H4 (cell line): ENCODE measurements at places on chromosomes 4 and X. TPM values are rescaled to one million over a fixed set of nuclear protein-coding genes. Genes with fewer than 3 reads are reported as not detected.

The C4orf54 gene
- 0.04 TPM in 1 of 2 replicates, not detected in the other for total RNA-seq

The MAGEE1 gene
- total RNA-seq, result 0.92 and 1.5 TPM in 2 replicates

The SPATA18 gene
- total RNA-seq, result not detected in 2 replicates

The PWWP3B gene
- 7.7 and 7.9 TPM in 2 replicates for total RNA-seq

The UGT2B10 gene
- not detected in 2 replicates for total RNA-seq

The SPACA5 gene
- total RNA-seq, result not detected in 2 replicates

The RASGEF1B gene
- total RNA-seq, result 0.25 and 1.1 TPM in 2 replicates

The NEXMIF gene
- total RNA-seq, result not detected in 2 replicates

The CCSER1 gene
- total RNA-seq, result 1.5 and 2.8 TPM in 2 replicates

The NLGN4X gene
- total RNA-seq, result 3.8 and 5.6 TPM in 2 replicates

- DNase-seq, result no peak
Measured at GRCh38 chr4:85707611-85708010, 232.7 kb downstream of the ARHGAP24 start.

DNA sequence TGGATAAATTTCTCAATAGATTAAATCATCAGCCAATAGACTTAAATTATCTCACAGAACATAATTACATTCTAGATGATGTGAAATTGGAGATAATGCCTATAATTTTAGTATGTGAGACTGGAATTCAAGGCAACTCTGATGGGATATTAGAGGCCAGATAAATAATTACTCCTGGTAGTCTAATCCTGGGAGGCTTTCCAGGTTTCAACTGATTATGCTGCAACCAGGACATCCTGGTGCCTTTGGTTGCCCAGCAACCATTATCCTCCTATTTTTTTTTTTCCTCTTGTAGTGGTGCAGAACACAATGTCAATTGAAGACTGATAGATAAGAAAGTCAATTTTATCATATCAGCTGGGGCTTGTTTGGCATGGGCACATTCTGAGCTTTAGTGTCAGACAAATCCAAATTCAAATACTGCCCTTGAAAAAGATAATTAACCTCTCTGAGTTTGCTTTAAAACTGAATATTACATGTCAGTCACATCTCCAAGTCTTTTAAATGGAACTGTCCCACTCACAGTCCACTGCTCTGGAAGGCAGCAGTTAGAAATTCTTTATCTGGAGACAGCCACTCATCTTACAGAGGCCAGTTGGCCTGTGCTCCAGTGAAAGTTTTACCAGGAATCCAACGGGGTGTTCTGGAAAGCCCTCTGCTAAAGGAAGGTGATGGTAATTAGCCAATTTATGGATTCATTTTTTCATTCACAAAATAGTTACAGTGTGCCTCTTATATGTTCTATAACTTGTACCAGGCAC lies 95.3 kb upstream of the GUCY1A1 start:
- DNase-seq, result no peak

- no peak for DNase-seq
Measured at GRCh38 chrX:79035421-79035820, 90.2 kb downstream of the P2RY10 start.

GRCh38 chrX:78106651-78106986 lies 2.6 kb downstream of the PGK1 start:
- no peak for DNase-seq

GRCh38 chr4:184899261-184900134 lies 73.7 kb upstream of the ACSL1 start:
- DNase-seq, result no peak

DNA sequence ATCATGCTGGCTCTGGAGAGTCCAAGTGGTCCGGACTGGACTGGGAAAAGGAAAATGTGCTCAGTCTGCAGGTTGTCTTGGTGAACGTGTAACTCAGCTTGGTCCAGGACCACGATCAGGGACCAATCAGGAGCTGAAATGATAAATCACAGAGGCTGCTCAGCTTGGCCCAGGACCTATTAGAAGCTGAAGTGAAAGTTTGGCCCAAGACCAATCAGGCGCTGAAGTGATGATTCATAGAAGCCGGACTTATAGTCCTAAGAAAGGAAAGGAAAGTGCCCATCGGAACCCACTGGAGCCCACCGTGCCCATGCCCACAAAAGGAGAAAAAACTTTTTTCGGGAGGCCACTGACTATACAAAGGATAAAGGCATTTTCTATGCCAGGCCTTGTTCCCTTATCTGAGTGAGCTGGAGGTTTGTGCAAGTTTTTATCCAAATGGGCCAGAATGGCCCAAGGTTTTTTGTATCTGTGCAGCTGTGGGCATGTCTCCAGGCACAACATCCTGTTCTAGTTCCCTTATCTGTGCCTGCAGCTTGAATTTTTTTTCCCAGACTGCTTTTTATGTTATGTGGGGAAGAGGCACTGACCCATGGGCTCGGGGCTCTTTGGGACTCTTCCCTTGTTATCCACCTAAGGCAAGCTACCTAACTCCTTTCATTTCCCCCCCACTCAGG lies 194.4 kb downstream of the FAM133A start:
- peak; percentile 4 for DNase-seq

DNA sequence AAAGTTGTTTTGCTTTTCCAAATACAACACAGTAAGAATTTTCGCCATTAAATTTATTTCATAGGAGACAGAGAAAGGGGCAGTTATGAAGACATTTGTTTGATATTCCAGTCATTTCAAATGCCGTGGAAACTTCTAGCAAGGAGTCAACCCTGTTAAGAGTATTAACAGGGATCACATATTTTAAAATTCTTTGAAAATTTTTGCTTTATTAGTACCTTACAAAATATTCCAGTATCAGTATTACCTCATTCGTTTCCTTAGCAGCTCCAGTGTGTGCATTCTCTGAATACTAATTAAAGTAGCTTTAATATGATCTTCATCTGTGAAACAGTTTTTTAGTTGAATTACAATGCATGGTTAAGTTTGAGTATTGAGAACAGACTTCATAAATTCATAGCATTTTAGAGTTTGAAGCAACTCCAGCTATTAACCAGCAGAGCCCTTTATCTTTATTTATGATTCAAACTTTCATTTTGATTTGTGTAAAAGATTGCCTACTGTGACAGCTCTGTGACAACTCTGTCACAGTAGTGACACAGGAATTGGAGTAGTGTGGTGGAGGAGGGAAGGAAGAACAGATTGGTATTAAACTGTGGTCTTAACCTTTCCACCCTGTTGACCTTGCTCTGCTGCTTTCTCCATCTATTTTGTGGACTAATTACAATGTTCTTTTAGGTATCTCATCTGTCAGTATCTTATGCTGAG lies 86.3 kb downstream of the PDLIM5 start:
- DNase-seq, result no peak

DNA sequence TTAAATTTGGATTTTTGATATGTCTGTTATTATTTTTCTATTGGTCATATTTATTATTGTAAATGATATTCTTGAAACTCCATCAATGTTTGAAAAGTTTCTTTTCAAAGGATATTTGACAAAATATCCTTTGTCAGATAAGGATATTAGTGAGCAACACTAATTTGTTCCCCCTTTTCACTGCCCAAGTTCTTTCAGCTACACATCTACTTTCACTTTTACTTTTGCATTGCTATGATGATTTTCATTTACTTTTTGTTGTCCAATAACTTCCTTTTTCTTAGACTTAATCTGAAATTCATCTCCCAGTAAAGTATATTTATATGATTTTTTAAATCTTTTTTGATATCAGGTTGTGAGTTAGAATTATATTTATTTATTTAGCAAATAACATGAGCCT lies 542.3 kb upstream of the ADGRL3 start:
- DNase-seq, result no peak

DNA sequence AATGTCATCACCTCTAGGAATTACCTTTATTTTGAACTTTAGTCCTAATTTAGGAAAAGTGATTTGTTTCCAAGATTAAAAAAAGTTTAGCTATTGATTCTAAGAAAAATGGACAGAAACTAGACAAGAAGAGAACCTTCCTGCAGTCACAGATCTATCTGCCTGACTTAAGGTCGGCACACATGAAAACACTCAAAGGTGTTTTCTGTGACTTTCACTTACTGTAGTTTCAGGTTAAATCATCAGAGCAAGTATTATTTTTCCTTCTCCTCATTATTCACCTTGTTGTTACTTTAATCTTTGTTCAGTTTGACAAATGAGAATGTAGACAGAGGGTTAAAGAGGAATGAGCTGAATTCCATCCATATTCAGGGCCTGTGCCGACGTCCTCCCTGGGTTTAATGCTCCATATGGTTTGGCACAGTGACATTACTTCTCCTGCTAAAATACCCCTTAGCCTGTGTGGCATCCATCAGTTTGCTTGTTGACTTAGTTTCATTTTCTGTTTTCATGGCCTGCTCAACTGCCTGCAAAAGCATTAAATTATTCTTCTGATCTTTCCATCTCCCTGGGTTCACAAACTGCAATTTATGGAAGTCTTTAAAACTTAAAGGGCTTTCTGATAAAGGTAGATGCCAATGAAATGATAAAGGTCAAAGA lies 352.7 kb downstream of the NKX6-1 start:
- no peak for DNase-seq

- peak; percentile 68 for DNase-seq
Measured at GRCh38 chrX:110418316-110419235, 59.9 kb downstream of the RTL9 start.

- peak; percentile 16 for DNase-seq
Measured at GRCh38 chr4:188971125-188971524, 831.9 kb downstream of the TRIML1 start.

DNA sequence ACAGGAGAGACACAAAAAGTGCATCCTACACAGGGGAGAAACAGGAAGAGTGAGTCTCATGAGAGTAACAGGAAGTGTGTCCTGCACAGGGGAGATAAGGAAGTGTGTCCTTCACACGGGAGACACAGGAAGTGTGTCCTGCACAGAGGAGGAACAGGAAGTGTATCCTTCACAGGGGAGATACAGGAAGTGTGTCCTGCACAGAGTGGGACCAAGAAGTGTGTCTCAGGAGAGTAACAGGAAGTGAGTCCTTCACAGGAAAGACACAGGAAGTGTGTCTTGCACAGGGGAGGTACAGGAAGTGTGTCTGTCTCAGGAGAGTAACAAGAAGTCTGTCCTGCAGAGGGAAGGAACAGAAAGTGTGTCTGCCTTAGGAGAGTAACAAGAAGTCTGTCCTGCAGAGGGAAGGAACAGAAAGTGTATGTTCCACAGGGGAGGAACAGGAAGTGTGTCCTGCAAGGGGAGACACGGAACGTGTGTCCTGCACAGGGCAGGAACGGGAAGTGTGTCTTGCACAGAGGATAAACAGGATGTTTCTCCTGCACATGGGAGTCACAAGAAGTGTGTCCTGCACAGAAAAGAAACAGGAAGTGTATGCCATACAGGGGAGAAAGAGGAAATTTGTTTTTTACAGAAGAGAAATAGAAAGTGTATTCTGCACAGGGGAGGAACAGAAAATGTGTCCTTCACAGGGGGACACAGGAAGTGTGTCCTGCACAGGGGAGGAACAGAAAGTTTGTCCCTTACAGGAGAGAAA lies 102.0 kb downstream of the ARSF start:
- DNase-seq, result peak; percentile 7

- no peak for DNase-seq
Measured at GRCh38 chrX:154472685-154473632, 6.1 kb downstream of the LAGE3 start.

DNA sequence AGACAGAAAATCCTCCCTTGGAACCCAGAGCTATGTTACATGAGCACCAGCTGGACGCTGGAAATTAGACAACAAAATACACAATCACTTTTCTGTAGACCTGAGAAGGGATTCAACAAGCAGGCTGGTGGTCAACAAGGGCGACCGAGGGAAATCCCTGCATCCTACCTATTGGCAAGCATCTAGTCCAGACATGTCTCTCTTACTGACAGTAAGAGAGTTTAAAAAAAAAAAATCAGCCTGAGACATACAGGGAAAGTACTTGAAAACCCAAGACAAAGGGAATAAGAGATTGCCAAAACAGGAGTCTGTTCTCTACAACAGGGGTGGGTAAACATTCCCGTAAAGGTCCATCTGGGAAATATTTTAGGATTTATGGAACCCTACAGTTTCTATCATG lies 108.0 kb downstream of the KDR start:
- DNase-seq, result no peak

GRCh38 chr4:70868778-70869177 lies 29.1 kb upstream of the GRSF1 start:
- DNase-seq, result no peak

- DNase-seq, result no peak
Measured at GRCh38 chr4:120549011-120549570, 373.4 kb downstream of the PRDM5 start.

- DNase-seq, result no peak
Measured at GRCh38 chrX:108732630-108733321, 3.6 kb downstream of the IRS4 start.

DNA sequence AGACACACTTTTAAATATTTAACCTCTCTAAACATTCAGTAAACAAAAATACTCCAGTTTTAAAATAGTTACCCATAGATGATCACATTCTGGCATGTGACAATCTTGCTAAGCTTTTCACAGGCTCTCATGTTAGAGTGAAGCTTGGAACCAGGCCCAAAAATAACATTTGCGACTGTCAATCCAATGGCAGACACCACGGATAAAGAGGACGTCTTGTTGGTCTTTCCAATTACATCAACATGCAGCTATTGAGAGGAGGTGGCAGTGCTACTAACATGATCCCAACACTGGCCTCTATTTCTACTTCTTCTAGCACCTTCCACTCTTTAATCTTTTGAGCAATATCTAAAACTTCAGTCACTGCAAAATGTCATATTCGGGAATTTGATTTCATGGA lies 970.8 kb upstream of the TENM3 start:
- no peak for DNase-seq

GRCh38 chr4:181834071-181834470 lies 409.1 kb upstream of the TENM3 start:
- DNase-seq, result no peak

DNA sequence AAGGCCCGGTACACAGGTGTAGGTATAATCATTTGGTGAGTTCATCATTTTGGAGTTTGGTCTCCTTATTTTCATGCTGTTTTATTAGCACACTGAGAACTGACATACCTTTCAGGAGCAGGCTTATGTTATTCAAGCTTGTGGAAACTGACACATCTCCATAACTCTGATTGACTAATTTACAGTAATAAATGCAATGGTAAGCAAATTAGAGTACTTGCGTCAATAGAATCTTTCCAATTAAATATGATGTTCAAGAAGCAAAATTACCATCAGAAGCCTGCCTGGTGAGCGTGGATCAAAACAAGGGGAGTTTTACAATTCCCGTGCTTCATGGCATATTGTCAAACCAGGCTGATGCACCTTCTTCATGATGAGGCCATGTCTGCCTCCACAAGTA lies 210.7 kb upstream of the GPRIN3 start:
- DNase-seq, result no peak

- DNase-seq, result no peak
Measured at GRCh38 chr4:2768124-2768523, 12.0 kb upstream of the TNIP2 start.
